ENCODE measurements at places on chromosomes 12 and 14.

GRCh38 chr12:21604245-21605101, at the start of gene GYS2:
Gene GYS2 (minus strand): TSS chr12:21604847. CDS start chr12:21604592, 255 bp downstream.
- DNase-seq = no peak

DNA sequence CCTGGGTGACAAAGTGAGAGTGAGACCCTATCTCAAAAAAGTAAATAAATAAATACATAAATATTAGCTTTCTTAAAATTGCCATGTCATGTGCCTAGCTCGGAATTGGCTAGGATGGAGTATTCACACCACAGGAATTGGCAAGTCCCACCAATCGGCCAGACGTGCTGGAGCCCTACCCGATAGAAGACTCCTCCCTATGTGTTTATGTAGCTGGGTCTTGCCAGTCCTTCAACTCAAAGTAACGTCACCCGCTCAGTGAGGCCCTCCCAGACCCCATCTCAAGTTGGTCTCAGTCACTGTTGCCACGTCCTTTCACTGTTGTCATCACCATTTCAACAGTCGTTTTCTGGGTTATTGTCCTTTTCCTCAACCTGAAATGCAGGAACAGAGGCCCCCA, 20.2 kb downstream of the VRTN start:
- DNase-seq = no peak

DNA sequence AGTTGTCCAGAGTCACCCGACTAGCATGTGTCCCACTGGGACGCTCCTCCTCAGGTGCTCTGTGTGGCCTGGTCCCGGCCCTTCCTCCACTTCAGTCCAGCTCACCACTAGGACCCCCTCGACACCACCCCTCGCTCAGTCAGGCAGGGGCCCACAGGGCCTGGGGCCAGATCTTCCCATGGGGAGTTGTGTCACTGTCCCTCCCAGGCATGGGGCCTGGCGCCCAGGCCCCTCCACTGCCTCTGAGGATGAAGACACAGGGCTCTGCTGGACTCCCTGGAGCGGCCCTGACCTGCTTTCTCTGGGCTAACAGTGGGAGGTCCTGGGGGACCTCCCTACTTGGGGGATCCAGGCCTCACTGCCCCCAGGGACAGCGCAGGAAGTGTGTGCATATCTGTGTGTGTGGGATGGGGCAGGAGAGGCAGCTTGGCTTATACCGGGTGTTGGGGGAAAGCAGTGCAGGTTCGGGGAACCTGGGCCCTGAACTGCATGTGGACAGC, 43.8 kb downstream of the KRT80 start:
- no peak for DNase-seq

DNA sequence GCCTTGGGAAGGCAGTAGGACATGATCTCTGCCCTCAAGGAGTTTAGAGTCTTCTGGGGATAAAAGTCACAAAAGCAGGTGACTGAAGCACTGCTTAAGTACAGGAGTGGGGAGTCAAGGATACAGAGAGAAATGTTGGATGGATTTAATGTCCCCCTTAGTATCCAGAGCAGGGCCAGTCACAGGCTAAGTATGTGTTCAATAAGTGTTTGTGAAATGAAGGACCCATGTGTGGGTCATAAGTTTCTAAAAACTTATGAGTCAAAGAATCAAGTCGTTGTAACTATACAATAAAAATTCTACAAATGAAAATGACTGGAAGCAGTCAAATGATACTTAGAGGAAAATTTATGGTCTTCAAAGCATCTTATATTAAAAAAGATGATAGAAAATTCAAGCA, 25.1 kb downstream of the KRT80 start:
- no peak for DNase-seq

GRCh38 chr14:95226801-95227200, 69.5 kb upstream of the DICER1 start:
- no peak for DNase-seq

GRCh38 chr12:125247477-125247876, 182.2 kb downstream of the AACS start:
- DNase-seq = no peak

DNA sequence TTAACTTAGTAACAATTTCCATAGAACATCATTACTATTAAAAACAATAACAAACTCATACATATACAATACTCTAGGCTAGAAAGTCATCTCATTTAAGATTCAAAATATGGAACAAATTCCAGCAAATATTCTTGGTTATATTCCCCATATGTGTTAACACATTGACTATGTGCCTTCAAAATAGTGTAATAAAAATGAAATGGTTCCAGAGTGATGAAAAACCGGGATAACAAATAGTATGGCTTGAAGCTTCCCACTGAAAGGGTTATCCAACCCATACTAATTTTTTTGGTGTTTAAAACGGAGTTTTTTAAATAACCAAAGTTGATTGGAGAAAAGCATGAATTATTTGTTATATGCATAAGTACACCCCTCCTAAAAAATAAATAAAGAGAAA, 5.3 kb downstream of the LRIG3 start:
- no peak for DNase-seq

DNA sequence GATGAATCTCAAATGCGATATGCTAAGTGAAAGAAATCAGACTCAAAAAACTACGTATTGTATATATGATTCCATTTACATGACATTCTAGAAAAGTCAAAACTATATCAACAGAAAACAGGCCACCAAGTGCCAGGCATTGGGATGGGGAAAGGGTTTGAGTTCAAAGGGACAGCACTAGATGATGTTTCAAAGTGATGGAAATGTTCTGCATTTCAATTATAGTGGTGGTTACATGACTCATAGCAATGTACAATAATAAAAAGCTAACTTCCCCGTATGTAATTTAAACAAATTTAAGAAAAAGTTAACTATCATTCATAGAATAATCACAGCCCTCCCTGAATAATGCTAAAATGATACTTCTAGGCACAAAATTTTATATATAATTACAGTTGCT, 13.5 kb downstream of the HECTD1 start:
- no peak for DNase-seq

- DNase-seq = peak; percentile 67
These were observed 7.5 kb upstream of the ASPG start for GRCh38 chr14:104078031-104078455.

GRCh38 chr12:109741286-109741969, 27.8 kb downstream of the FAM222A start:
- DNase-seq = no peak

DNA sequence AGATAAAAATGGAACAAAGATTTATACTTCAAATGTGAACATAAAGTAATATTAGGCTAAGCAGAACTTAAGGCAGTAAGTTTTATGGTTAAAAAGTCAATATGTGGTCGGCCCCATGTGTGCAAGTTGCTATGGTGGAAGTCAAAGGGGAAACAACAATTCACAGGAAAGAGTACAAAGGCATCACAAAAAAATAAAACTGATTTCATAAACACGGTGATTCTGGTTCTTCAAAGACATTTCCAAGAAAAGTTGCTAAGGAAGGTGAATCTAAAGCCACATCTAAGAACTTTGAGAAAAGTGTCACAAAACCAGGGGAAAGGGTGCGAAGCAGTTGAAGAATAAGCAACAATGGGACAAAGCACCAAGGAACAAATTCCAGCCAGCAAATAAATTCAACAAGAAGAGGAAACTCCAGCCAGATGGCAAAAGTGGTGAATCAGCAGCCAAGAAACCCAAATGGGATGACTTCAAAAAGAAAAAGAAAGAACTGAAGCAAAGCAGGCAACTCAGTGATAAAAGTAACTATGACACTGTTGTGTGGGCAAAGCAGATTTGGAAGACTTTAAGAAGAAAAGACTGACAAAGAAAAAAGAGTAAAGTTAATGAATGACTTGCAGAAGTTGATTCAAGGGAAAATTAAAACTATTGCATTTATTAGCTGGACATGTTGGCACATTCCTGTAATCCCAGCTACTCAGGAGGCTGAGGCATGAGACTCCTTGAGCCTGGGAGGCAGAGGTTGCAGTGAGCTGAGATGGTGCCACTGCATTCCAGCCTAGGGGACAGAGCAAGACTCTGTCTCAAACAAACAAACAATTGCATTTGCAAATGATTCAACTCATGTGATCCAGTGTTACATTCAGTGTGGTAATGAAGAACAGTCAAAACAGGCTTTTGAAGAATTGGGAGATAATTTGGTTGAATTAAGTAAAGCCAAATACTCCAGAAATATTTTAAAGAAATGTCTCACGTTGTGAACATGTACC, 19.5 kb downstream of the PTGDR start:
- DNase-seq = no peak

DNA sequence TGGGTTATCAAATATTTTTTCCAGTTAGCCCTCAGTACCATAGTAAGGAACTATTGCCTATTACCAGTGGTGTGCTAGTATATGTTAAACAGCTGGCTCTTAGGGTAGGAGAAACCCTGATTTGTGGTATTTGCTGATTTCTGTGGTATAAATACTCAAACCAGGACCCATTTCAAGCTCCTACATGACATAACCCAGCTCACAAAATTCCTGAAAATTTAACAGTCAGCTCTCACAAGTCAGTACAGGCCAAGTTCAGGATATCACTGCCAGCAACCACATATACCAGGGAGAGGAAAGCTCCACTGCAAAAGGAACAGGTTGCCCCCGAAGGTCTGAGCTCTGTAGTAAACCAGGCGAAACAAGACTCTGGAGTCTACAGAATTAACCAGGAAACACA, 315.3 kb downstream of the NOVA1 start:
- no peak for DNase-seq

DNA sequence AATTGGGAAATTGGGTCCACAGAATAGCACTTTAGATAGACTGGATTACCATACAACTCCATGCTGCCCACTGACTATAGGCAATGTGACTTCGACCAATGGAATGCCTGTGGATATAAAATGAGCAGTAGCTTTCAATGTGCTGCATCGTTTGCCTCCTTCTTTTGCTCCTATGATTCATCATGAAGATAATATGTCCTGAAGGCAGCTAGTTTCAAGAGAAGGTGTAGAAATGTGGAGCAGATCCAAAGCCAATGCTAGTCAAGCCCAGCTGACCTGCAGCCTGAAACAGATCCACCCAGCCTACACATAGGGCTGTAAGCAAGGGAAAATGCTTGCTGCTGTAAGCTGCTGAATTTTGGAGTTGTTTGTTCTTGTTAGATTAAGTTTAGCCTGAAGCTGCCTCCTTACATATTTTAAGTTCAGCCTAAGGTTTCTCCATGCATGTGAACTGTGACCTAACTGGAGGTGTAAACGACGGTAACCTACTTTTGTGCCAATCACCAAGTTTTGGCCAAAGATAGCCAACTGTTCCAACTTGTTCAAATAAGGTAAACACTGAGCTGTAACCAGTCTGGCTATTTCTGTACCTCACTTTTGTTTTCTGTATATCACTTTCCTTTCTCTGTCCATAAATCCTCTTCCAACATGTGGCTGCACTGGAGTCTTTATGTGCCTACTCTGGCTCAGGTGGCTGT, 169.1 kb upstream of the AVPR1A start:
- no peak for DNase-seq

DNA sequence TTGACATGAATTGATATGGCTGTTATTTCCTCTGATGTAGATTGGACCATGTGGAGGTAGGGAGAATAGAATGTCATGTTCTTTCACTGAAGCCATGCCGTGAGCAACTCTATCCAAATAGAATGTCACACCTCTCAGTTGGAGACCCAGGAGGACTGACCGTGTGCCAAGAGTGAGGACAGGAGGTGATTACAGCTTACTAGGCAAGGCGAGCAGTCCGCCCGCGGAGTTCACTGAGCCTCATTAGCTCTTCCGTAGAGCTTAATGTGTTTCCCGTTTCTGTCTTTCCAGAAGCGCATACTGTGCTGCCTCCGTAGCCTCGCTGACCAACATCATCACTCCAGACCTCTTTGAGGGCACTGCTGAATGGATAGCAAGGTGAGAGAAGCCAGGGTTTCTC, 45.6 kb downstream of the FNTB start:
- DNase-seq = no peak

- DNase-seq = no peak
These were observed 40.2 kb downstream of the CCNK start for GRCh38 chr14:99521176-99522024.

DNA sequence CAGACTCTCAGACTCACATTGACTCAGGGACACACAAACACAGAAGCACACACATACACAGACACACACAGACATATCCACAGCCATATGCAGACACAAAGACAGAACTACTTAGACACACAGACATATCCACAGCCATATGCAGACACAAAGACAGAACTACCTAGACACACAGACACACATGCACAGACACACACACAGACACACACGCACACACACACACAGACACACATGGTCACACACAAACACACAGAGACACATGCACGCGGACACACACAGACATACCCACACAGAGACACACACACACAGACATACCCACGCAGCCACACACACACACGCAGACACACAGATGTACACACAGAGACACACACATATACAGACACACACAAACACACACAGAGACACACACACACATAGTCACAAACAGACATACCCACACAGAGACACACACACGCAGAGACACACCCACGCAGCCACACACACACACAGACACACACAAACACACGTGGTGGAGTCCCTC, 25.7 kb downstream of the SERPINA1 start:
- DNase-seq = no peak

DNA sequence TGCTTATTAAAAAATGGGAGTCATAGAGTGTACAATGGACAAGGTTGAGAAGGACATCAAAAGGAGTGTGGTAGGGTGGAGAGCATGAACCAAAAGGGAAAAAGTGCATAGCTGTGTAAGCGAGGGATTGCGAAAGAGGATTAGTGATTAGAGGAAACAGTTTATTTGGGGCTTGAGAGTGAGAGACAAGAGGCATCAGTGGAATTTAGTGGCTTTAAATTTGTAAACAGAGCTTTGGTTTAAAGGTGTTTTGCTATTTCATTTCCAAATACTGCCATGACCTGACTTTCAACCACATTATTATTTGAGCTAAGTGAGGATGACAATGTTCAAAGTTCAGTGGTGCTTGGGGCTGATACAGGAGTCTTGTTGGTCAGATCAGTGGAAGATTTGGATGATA, 53.4 kb downstream of the SLC16A7 start:
- DNase-seq = no peak

GRCh38 chr12:30880061-30880460, 46.5 kb upstream of the TSPAN11 start:
- DNase-seq = no peak

DNA sequence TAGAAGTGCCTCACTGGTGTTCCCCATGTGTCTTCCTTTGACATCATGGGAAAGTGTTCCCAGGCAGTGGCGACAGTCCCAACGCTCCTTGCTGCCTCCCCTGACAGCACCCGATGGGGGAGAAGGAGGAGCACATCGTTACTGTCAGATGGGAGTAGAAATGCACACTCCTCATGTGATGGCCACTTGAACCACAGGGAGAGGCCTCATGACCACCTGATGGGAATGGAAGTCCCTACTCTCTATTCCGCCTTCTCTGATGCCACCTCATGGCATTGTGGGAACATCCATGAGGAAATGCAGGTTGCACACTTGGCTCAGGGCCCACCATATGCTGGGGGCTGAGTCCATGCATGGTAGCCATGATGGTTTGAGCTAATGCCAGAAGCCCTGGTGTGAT, 14.3 kb upstream of the CORO1C start:
- no peak for DNase-seq

Measured in smooth muscle cell of the brain vasculature (primary cell).